ENCODE measurements at places on chromosomes 6 and 20.
A peak's percentile ranks its signal among the peaks of the same experiment; 100 is the strongest.

DNA sequence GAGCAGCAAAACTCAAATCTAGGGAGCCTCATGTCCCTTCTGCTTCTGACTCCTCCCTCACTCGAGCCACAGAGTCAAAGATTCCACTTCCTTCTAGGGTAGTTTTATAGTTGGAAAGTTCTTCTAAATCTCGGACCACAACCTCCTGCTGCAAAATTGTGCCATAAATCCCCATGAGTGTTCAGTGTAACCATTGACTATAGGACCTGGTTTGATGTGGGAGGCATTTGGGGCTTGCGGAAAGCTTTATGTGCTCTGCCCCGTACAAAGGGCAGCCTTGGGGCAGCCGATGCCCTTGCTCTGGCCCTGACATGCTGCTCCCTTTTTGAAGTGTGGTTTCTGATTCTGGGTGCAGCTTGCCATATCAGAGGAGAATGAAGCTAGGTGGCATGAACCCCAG is 43.6 kb upstream of the IER3 start:
- no peak for DNase-seq

DNA sequence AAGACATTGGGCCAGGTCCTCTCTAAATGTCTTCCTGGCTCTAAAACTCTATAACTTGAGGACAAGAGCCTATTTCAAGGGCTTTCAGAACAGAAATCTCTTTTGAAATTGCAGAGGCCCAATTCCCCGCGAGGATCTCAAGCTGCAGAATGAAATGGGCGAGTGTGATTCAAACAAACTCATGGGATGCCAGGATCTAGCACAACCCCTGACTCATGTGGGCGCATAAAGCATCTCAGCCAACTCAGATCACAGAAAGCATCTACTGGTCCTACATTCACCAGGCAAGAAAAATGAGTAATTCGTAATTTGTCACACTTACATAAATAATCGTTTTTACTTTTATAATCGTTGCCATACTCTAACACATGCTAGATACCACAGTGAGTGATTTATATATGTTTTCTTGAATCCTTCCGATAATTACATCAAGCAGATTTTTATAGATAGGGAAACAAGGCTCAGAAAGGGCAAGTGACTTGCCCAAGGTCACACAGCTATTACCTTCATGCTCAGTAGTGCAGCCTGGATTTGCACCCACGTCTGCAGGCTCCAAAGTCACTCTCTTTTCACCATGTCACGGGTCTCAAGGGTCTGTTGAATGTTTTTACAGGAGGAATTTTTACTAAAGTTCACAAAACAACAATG is 26.2 kb downstream of the FOXF2 start:
- DNase-seq, result no peak

GRCh38 chr20:51712501-51713212 is 55.5 kb downstream of the ATP9A start:
- DNase-seq, result no peak

GRCh38 chr6:168658059-168658458 is 217.1 kb downstream of the SMOC2 start:
- DNase-seq, result no peak

DNA sequence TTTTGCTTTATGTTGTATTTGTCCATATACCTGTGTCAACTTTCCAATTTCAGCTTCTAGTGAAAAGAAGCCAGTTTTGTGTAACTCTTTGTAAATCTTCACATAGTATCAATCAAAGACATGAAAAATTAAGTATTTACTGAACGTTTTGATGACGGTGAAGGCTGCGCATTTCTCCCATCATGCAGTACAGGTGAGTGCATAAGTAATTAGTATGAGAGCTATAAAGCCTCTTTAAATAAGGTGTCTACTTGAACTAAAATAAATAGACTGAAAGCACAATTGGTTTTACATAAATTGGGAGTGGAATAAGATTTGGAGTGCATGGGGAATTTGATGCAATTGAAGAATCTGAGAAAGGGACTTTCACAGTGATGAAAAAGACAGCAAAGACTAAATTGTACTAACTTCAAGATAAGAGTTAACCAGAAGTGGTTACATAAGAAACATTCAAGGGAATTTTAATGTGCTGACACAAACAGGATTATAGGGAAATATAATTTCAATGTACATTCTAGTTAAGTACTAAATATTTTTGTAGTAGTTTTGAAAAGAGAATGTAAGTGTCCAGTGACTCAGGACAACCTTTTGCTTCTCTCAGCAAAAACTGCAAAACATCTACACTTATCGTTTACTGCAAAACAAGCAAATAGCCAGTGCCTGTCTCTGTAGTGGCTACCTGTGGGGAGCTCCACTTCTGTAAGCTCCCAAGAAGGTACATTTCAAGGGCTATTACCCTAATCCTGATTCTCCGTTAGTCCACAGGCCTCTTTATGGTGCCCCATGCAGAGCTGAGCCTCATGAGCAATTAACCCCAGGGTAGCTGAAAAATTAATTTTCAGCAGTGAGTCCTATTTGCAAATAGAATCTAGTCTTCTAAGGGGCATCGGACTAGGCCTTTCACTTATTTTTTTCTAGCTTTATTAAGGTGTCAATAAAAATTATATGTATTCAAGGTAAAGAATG is 13.0 kb downstream of the TENT5A start:
- no peak for DNase-seq

- no peak for DNase-seq
Measured at GRCh38 chr6:129488313-129488712, 221.7 kb downstream of the ARHGAP18 start.

DNA sequence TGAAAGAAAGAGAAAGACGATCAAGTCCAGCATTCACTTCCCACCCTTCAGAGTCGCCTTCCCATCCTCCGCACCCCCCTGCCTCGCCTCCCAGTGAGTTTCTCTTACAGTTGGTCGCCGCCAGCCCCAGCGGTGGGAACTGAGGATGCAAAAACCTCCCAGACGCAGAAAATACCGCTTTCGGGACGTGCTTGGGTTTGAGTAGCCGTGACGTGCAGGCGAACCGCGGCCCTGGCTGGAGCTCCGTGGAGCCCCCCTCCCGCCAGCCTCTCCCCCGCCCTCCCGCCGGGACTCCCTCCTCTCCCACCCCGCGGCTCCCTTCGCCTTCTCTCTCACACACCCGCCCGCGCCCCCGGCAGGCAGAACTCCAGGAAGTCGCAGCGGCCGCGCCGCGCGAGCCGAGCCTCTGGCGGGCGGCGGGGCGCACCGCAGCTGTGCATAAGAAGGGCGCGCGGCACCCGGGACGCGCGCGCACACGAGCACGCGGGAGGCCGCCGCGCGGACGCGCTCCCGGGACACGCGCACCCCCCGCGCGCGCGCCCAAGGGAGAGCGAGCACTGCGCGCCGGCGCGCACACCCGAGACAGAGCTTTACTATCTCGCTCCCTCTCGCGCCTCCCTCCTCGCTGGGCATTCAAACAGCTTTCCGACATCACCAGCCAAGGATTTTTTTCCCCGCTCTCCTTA is at the start of gene ADGRB3:
ADGRB3 (plus strand) TSS at position 557 of the 686 bp plus-strand sequence. CDS start 3,394 bp downstream, outside the sequence.
- DNase-seq, result peak; percentile 81

- no peak for DNase-seq
Measured at GRCh38 chr6:166520905-166521834, 65.3 kb downstream of the RAMACL start.

DNA sequence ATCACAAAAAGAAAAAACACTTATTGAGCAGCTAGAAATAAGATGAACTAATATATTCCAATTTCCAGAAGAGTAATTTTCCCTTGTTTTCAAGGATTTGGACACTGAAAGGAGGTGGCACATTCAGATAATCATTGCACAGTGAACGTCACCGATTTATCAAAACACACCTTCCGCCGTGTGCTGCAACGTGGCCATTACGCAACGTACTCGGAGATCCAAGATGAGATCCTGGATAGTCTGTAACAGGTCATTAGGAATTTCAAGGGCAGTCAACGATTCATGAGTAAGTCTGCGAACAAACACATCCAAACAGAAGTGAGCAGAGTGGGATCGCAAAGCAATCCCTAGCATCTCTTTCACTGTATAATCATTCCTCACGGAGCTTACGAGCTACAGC is 93.0 kb downstream of the HUS1B start:
- DNase-seq, result no peak

DNA sequence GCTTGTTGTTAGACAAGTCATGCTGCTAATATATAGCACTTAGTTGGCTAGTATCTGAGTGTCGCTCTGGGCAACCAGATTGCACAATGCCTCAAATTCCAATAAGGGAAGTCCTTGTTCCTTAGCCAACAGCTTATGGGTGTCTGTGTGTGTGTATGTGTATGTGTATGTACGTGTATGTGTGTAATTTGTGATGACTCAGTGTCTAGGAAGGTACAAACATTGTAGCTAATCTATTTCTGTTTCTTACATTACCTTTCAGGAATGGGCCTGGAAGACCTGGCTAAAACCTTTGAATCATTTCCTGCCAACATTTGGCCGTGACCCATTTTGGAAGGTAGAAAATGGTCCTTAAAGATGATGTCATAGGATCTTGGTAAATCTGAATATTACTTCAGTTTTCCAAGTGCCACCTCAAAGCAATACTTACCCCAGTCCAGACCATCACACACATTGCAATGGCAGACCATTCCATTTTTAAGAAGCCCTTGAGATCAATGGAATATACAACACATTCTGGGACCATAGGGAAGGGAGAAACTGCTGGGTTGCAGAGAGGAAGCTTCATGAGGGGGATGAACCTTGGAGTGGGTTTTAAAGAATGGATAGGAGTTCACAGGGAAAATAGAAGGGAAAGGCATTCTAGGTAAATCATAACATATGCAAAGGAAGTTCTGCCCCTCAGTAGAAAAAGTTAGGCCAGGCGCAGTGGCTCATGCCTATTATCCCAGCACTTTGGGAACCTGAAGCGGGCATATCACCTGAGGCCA is 25.1 kb downstream of the NEDD9 start:
- DNase-seq, result no peak

DNA sequence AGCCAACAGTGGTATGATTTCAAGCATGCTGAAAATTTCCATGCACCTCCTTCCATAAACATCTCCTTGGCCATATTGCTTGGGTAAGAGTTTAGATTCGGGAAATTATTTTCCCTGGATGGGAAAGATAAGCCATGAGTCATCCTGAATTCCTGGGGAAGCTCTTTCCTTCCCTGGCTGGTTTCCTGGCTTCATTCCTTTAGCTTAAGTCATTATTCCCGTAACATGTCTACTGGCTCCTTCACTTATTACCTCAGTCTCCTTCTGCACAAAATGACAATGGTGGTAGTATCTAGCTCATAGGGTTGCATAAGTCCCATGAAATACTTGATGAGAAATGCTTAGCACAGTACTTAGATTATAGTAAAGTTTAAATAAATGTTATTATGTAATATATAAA is 27.6 kb downstream of the TINAG start:
- no peak for DNase-seq

DNA sequence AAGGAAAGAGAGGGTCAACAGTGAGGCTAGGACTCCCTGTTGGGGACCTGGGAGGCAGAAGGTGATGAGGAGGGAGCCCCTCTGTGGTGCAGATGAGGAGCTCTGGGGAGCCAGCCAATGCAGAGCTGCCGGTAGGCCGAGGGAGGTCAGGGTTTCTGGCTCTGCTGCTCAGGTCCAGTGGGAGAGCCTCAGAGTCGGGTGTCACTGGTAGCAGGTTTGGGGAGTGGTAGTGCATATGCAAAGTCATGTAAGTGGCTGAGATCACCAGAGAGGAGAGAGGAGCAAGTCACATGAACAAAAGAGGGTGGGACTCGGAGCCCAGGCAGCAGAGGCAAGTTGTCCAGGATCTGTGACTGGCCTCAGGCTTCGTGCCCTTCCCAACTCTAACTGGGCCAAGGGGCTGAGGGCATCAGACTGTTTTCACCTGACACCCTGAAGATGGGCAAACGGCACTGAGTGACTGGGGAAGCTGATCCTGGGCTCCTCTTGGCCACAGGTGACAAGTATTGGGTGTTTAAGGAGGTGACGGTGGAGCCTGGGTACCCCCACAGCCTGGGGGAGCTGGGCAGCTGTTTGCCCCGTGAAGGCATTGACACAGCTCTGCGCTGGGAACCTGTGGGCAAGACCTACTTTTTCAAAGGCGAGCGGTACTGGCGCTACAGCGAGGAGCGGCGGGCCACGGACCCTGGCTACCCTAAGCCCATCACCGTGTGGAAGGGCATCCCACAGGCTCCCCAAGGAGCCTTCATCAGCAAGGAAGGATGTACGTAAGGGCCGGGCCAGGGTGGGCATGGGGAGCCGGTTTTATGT is 6.6 kb downstream of the MMP24OS start:
- DNase-seq, result no peak

DNA sequence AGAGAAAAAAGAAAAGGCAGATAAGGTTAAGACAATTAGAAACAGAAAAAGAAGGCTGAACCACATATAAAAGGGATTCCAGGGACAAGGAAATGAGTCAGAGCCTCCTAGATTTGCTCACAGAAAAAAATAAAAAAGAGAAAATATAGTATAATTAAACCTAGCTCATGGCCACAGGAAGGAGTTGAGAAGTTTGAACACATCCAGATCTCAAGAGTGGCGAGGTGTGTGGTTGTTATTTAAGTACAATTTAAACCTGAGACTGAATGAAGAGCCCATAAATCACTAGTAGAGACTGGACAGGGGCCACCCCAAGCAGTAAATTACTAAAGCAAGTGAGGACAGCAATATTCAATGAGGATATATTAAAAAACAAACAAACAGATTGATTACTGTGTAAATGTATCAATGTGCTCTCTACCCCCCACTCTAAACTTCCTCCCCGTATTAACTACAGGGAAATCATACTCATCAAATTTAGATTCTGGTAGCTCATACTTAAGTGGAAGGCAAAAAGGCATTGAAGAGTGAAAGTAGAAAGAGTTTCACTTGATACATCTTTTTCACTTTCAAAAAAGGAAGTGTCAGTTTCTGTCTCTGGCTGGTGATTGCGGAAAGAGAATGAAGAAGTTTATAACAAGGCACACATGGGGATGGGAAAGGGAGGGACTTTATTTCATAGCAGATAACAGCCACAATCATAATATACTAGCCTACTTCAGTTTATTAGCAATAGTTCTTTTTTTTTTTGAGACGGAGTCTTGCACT is 49.3 kb upstream of the SCAF8 start:
- no peak for DNase-seq

DNA sequence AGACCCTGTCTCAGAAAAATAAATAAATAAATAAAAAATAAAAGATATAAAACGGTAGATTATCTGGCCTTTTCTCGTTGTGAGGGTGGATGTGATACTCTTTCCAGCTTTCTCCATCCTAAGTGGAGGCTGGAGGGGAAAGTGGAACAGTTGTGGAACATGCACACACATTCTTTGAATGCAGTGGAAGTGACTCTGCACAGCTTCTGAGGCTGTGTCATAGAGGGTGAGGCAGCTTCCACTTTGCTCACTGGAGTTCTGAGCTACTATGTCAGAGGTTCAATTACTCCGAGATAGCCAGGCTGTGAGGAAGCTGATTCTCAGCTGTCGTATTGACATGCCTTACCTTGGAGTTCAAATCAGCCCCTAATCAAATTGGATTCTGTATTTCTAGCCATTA is 82.2 kb downstream of the CHMP4B start:
- no peak for DNase-seq
